GM12865 (cell line): ENCODE measurements at places on chromosomes 6 and 20.
A peak's percentile ranks its signal among the peaks of the same experiment; 100 is the strongest.

DNA sequence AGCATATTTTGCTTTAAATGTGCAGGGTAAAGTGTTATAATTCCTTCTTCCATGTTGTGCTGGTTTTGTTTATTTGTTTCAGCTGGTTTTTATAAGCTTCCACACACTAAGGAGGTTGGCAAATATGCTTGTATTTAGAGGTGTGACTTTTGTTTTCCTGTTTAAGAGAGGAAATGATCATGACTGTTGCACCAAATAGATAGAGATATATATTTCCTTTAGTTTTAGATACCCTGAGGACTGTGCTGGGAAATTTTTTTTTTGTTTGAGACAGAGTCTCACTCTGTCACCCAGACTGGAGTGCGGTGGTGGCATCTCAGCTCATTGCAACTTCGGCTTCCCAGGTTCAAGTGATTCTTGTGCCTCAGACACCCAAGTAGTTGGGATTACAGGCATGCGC is 5.8 kb downstream of the TBPL1 start:
- no peak for DNase-seq

DNA sequence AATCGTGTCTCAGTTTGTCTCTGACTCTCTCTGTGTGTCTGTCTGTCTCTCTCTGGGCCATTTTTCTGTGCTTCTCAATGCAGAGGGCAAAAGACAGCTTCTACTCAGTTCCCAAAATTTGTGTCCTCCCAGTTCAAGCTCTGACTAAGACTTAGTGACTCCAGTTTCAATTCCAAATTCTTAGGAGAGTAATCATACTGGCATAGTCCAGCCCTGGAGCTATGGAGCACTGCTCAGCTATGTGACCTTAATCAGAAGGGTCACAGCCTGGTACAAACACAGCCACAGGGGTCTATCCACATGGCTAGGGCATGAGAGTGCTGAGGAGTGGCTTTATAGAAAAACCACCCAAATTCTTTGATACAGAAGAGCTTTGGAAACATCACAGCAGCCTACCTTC is 91.9 kb downstream of the FOXF2 start:
- no peak for DNase-seq

- DNase-seq: no peak
Measured at GRCh38 chr6:112501705-112502104, 154.6 kb downstream of the RFPL4B start.

DNA sequence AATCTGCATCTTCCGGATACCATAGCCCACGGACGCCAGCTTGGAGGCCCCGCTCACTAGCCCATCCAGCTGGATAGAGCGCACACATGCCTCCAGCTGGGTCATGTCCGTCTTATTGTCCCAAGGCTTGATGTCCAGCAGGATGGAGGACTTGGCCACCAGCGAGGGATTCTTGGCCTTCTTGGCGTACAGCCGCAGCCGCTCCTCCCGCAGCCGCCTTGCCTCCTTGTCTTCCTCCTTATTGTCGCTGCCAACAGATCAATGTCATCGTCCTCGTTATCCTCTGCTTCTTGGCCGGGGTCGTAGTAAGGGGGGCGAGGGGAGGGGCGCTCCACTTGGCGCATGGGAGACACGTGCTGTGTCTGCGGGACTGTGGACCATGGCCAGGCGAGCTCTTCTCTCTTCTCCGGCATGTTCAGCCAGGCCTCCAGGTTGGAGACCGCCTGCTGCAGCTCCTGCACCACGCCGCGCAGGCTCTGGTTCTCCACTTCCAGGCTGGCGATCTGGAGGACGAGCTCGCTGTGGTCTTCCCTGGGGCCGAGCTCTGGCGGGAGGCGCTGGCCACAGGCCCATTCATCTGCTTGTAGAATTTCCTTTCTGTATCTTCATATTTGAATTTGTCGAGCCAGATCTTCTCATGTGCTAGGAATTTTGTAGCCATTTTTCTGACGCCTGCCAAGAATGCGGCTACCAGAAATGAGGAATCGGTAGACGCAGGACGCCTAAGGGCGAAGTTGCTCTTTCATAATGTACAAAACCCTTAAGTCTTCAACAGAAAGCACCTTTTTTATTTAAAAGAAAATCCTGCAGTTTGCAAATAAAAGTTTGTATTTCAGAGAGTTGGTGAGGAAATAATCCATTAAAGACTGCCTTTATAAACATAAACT is 60.1 kb upstream of the PTPRK start:
- no peak for DNase-seq

- DNase-seq: no peak
Measured at GRCh38 chr6:145071836-145072235, 663.5 kb downstream of the EPM2A start.

DNA sequence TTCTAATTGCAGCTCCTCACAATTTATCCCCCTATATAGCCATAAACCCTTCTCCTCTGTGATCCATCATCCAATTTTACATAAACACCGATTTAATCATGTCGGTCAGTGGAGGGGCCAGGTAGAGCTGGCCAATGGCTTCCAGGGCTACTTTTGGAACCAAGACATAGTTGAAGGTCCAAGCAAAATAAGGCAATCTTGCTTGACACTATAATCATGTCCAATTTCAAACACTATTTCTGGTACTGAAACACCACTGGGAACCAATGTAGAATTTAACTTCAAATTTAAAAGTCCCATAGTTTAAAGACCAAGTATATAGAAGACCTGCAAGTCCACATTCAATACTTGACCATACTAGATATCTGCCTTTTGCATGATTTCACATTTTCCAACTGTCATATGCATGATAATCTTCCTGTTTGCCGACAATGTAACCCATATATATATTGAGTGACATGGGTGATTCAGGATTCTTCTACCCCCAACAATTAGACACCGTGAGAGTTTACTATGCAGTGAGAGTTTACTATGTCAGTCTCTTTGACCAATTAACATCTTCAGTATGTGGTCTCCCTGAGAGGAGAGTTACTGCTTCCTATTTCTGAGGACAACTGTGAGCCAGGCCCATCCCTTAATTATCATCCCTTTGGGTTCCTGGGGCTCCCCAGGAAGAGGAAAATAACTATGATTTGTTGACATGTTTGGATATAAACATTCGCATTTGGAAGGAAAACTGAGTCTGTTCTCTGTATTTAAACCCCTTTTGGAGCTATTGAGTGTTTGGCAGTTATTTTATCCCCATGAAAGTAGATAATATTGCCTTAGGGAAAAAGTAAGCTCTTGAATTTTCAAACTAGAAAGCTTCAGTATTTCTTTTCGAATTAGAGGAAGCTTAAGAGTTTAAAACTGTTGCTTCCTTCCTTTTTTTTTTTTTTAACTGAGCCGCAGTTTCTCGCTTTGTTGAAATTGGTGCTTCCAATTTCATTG is 31.8 kb downstream of the SAMD3 start:
- DNase-seq: no peak

DNA sequence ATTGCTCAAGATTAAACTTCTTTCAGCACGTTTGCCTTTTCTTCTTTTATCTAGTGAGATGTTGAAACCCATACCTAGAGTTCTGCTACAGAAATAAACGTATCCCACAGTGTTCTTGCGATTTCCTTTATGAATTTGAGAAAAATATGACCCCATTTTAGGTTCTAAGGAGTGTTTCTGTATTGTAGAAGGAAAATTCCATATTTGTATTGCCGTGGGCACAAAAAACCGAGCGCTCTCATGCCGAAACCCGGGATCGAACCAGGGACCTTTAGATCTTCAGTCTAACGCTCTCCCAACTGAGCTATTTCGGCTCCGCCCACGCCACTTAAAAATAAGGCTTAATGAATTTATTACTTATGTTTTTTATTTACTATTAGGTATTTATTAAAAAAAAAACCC is 23.7 kb downstream of the ZNF311 start:
- DNase-seq: peak; percentile 76

GRCh38 chr6:84665401-84665800 is 99.0 kb downstream of the TBX18 start:
- no peak for DNase-seq

DNA sequence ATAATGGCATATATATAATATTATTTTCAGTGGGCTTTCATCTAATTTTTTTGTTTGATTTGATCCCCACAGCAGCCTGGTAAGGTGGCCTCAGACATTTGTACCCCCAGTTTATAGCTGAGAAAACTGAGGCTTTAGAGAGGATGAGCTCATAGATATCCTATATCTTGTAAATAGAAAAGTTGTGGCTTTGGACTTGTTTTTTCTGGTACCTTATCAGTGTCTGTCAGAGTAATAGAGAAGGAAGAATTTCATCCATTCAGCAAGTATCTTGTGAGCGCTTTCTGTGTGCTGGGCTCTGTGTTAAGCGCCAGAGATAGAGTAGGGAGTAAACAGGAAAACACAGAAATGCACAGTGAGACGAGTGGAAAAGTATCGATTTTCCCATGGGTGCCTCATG is 27.9 kb downstream of the TAF11 start:
- no peak for DNase-seq

DNA sequence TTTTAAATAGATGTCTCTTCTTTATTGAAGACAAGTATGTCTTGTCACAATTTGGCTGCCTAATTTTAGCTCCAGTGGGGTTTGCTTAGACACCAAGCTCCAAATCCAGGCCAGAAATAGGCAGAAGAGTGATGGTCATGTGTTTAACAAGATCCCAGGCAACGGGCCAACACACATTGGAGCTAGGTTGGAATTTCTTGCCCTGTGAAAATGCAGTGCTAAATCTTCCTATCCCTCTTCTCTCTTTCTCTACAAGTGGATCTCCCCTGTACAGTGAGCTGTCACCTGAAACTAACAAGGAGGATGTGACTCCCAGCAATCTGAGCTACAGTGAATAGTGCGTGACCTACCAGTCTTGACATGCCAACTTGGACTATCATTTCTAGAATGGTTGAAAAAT is 65.3 kb upstream of the VGLL2 start:
- no peak for DNase-seq

DNA sequence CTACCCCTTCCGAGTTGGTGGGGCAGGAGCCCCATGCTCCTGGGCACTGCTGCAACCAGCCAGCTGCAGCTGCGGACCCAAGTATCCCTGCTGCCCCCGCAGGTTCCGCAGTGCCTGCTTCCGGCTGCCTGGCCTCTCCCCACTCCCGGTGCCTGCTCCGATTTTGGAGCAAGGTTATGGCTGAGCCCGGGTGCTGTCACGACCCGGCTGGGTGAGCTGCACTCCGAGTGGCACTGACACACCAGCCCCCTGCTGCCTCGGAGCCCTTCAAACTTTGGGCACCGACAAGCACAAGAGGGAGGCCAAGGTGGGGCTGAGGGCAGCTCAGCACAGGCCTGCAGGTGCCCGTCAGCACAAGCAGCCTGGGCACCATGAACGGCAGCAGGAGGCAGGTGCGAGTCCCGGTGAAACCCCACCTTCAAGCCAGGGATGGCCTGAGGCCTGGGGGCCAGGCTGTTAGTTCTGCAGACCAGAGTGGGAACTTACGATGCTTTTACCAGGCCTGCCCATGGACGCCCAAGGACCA is 25.9 kb upstream of the HACE1 start:
- DNase-seq: no peak

DNA sequence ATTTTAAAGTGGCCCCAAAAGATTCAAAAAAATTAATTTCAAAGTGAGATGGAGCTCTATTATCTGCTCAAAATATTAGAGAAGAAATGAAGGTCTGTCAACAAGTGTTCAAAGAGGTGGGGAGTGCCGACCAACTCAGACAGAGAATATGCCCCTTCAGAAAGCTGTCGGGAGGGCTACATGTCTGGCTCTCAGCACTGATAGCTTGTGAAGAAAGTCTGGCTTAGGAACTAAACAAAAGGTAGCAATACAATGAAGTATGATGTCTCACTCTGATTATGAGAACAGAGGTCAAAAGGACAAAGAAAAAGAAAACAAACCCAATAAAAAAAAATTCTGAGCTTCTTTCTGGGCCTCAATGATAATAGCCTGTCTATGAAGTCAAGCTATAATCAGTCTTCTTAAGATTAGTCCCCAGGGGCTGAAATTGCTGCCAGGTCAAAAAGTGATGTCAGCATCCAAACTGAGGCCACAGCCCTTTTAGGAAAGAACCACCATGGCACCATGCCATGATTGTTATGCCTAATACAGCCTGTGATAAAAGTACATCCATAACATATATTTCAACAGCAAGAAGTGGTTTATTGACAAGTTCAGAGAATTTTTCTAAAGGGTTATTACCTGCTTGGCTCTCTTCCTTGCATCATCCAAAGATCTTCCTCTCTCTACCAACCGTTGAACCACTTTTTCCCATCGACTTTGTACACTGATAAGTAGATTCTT is 150.9 kb downstream of the DST start:
- no peak for DNase-seq

- no peak for DNase-seq
Measured at GRCh38 chr20:13723011-13723410, 61.7 kb downstream of the ESF1 start.

DNA sequence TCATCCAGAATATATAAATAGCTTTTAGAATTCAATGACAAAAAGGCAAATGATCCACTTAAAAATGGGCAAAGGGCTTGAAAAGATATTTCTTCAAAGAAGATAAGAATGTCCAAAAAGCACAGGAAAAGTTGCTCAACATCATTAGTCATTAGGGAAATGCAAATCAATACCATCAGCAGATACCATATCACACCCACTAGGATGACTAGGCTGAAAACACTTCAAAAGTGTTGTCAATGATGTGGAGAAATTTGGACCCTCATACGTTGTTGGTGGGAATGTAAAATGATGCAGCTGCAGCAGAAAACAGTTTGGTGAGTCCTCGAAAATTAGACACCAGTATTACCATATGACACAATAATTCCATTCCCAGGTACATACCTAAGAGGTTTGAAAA is 303.6 kb upstream of the SLC35B3 start:
- no peak for DNase-seq

GRCh38 chr6:165231177-165231576 is 78.2 kb downstream of the C6orf118 start:
- DNase-seq: no peak

DNA sequence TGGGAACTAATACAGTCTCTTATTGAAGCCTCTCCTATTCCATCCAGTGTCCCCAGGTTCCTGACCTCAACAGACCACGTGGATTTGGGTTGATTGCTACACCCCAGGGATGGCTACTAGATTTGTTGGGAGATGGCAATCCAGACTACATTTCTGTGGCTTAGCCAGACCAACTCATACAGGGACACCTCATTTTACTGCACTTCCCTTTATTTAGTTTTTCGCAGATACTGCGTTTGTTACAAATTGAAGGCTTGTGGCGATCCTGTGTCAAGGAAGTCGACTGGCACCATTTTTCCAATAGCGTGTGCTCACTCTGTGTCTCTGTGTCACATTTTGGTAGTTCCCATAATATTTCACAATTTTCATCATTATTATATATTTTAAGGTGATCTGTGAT is 10.3 kb upstream of the MTRF1L start:
- DNase-seq: no peak

GRCh38 chr6:72922401-72922800 is 300.5 kb downstream of the KCNQ5 start:
- no peak for DNase-seq
